SK-N-SH treated with all-trans-retinoic acid at 6 μM for 48 hours (cell line): ENCODE measurements at places on chromosomes 7 and 10.

- ATAC-seq = no peak
Observed at GRCh38 chr10:97071496-97071895, 114.3 kb downstream of the SLIT1 start.

GRCh38 chr7:142535123-142535779, 214.0 kb upstream of the PRSS1 start:
- ATAC-seq = peak; percentile 99

- no peak for ATAC-seq
Observed at GRCh38 chr7:151249732-151250072, 1.2 kb upstream of the SMARCD3 start.

- no peak; the same call in 1 of the 3 replicates for ATAC-seq
Observed at GRCh38 chr7:27142580-27143022, 880 bp downstream of the HOXA5 start.

- peak; percentile 67 for ATAC-seq
Observed at GRCh38 chr7:34041707-34042106, 136.4 kb downstream of the BMPER start.

- ATAC-seq = peak; percentile 15; the same call in 2 of the 3 replicates
Observed at GRCh38 chr7:152435384-152436110, at the start of gene KMT2C. Gene KMT2C, minus strand, starts transcription at chr7:152436003. Its CDS starts 217 bp downstream, at chr7:152435786.

DNA sequence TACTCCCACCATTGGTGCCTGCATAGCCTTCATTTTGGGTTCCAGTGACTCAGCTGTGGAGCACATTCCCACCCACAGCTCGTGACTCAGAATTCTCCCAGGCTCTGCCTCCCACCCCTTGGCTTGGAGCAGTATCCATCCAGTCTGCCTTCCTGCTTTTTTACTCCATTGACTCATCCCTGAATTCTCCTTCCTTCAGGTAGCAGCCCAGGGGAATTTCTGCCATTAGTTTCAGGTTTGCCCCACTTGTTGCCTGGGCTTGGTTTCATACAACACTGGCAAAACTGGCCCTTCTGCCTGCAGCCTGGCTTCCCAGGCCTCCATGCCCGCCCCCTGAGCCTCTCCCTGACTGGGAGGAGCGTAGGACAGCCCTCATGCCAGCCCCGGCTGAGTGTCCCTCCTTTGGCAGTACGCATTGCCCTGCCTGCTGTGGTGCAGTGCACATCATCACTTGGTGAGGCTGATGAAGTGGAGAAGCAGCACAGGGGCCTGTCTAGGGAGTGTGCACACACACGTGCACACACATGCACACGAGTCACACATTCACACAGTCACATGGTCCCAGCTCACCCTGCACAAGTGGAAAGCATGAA, 55.0 kb downstream of the SNX10 start:
- no peak for ATAC-seq

DNA sequence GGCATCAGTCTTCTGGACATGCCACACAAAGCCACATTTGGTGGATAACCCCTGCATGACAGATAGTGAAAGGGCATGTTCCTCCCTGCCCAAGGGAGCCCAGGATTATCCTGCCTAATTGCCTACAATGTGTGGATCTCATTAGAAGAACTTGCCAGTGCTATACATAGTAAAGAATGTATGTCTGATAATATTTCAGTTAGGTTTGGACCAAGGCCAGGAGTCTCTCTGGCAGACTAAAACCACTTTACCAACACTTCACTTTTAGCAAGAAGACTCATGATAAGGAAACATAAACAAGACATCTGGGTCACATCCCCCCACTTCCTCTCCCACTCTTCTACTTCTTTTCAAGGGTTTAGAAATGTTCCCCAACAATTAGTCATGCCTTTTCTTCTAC, 196.7 kb downstream of the MTERF1 start:
- no peak for ATAC-seq

GRCh38 chr7:112080441-112080840, 125.8 kb downstream of the DOCK4 start:
- peak; percentile 99 for ATAC-seq

DNA sequence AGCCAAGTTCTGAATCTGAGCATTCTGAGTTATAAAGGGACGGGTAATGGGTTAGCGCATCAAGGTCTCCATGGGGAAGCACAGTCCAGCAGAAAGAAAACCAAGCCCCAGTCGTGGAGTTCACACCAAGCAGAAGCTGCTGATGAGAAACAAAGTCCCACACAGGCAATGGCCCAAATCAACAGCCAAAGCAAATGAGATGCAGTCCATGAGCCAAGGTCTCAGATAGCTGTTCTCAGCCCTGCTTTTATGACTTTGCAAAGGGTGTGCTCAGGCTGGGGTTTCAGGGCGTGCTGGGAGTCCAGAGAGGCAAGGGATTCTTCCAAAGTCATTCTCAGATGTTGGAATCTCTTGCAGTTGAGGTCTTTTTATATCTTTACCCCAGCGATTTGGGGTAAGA, 32.0 kb downstream of the THNSL1 start:
- ATAC-seq = no peak

DNA sequence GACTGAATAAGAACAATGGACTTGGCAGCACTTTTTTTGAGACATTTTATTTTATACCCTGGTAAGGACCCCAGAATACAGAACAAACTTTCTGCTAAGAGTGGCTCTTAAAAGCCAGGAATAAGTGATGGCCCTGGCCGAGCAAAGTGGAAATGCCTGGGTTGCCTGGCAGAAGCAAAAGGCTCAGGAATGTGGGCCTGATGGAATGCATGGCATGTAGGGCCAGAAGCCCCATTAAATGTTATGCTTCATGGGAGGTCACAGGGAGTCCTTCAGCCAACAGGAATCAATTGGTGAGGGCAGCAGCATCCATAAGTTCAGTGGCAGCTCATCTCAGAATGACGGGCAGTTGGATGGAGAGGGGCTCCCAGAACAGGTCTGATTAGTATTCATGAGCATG, 301.5 kb upstream of the CACNA2D1 start:
- peak; percentile 90 for ATAC-seq

- ATAC-seq = peak; percentile 59
Observed at GRCh38 chr10:132187430-132188138, 836 bp downstream of the DPYSL4 start.

GRCh38 chr7:133978502-133979295, 148.4 kb upstream of the LRGUK start:
- no peak for ATAC-seq

DNA sequence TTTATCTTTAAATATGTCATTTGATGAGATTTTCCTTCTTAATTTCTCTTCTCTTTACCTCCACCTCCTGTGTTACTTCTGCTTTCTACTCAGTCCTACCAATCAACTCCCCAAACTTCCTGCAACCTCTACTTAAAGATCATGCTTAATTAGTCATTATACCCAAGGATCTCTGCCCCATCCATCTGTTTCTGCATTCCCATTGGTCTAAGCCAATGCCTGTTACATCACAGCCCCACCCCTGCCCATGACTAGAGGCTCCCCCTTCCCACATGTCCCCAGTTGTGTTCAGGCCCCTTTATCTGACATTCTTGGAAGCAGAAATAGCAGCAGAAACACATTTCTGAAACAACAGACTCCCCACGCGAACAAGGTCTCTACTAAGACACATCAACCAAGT, 319.1 kb upstream of the NFE2L3 start:
- ATAC-seq = no peak

DNA sequence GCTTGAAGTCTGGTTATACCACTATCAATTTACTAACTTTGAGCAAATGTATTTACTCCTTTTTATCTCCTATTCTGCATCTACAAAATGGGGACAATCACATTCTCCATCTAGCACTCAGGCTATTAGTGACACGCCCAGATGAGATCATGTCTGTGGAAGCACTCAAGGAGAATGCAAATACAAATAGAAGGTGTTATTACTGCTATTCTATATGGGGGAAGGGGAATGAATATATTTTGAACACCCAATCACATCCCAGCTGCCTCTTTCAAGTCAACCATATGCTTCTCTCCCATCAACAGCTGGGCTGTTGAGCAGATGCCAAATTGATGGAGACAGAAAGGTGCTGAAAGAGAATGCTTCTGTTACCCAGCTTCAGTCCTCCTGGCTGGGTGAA, 23.5 kb downstream of the SGMS1 start:
- no peak for ATAC-seq

- ATAC-seq = no peak
Observed at GRCh38 chr7:113339661-113340060, 221.3 kb upstream of the SMIM30 start.

DNA sequence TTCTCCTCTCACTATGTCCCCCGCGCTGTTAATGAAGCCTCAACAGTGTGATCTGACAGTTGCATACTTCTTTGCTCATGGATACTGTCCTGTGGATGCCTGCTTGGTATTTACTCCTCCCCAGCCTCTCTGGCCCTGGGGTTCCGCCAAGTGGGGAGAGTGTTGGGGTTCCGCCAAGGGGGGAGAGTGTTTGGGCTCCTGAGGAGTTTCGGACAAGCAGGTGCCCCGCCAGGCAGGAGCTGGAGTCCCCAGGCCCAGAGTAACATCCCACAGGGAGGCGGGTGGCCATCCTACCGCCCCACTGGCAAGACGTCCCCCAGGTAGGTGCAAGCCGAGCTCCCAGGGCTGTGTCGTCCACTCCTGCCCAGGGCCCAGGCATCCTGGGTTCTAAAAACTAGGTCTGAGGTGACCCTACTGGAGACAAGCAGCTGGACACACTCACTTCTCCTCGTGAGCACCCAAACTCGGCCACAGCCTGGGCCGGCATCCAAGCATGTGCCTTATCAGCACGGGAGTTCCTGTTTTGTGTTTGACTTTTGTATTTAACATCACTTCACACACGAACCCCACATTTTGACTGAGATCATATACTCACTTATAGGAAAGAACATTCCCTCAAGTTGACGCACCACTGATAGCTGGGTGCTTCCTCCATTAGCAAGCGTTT, 34.2 kb downstream of the CAMK2B start:
- ATAC-seq = no peak

DNA sequence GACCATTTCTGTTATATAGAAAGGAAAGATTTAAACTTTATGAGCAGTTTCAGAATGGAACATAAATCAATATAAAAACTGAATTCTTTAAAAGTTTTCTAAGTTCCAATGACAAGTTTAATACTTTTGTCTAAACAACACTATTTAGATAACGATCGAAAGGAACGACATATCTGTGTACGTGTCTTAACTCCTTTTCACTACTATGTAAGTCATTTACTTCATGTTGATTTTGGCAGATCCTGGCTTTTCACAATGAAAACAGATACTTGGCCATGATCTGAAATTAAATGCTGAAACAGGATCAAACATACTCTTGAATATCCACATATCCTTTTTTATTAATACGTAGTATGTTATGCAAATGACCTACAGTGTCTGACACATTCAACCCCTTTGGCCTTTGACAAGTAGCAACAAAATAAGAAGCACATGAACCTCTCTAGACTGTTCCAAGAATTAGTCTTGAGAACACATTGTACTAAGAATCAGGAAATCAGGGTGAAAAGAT, 41.9 kb downstream of the RNLS start:
- no peak for ATAC-seq

GRCh38 chr7:142793156-142793555, 22.4 kb downstream of the PRSS2 start:
- ATAC-seq = no peak

DNA sequence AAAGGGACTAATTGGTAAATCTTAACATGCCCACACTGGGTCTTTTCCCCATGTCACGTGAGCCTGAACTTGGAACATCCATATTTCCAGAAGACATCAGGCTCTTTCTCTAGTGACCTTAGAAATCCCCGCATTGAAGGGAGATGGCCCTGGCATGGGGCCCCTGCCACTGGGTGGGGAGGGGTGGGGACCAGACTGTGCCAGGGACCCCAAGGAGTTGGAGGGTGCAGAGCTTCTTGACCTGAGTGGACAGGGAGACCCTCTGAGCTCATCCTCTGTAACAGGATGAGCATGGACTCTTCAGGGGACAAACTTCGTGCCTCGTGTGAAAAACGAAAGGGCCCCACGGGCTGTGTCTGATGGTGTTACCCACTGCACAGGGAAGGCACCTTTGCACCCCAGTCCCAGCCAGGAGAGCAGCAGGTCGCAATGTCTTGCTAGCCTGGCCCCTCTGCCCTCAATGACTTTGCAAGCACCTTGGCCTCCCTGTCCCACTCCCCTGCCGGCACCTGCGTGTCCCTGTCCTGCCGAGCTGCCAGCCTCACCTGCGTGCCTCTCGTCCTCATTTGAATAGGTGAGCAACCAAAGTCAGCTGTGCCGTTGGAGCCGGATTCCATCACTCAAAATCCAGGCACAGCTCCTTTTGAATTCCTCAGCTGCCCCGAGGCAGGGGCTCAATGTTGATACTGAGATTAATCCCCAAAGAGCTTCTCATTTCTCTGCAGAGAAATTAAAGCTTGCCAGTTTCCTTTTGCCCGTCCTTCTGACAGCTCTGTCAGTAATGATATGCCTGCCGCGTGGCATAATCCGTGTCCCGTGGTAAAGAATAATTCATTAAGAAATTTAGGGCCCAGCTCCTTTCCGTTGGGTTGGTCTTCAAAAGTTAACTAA, 234.9 kb downstream of the EBF3 start:
- no peak for ATAC-seq

DNA sequence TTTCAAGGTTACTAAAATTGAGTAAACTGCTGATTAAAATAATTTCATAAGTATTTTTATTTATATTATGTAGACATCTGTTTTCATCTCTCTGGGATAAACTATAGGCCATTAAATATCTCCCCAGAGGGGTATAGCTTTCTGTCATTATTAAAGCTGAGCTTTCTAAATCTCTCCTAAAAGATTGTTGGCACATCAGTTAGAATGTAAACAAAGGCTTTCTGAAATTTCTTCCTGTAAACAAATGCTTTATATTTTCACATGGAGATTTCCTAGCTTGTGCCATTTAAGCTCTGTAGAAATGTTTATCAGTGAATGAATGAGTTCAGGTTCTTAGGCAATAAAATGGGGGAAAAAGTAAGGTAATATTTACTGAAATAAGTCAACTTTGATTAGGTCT, 35.7 kb downstream of the PPP1R9A start:
- ATAC-seq = no peak

DNA sequence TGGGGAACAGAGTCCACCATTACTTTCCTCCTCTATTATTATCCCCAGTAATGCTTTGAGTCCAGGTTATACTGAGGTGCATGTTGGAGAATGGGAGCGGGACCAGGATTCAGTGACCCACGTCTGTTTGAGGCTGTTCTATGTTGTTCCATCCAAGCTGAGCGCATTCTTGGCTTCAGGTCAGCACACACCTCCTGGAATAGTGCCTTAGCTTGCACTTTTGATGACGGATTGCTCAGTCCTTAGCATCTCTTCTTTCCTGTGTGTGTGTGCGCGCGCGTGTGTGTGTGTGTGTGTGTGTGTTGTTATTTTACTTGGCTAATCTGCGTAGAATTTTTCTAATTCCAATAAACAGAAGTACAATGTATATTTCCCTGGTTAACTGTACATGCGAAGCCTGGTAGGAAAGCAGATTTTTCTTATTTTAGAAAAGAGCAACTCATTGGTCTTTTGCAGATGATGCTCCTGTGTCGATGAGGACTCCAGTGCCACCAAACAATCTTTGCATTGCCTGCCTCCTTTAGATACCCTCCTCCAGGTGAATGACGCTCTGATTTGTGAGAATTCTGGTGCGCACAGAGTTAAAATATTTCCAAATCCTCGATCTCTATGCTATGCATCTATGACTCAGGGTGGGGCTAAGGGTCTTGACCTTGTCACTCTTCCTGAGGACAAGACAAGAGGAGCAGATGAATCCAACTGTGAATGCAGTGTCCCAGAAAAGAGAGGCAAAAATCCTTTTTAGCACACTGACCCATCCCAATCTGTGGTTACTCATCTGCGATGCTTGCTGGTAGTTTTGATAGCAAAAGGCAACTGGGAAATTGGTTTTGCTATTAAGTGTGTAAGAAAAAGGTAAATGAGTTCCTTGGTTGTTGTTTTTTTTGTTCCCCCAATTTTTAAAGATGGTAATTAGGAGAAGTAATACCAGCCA, 13.3 kb upstream of the CELF2 start:
- ATAC-seq = no peak

GRCh38 chr10:17811146-17811865, 2.2 kb downstream of the MRC1 start:
- no peak for ATAC-seq
